Tongue (tissue), 3 donors: ENCODE measurements at places on chromosomes 5 and 9.

GRCh38 chr5:148825716-148826052 lies 727 bp upstream of the ADRB2 start:
- DNase-seq, result peak; percentile 72

DNA sequence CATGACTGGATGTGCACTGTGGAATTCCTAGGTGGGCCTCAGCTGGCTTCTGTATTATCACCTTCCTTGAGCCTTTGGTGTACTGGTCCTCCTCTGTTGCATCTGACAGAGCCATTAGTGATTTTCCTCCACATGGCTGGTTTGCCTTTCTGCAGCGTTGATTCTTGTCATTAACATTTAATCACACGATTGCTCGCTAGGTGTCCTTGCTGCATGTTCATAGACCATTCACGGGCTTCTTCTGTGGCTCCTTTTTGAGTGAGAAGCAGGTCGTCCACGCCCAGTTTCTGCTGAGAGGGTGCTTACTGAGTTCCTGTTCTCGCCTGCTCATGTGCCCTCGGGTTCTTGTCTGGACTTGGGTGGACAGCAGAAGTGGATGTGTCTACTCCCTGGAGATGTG lies 29.3 kb downstream of the ADAMTS16 start:
- DNase-seq, result no peak

DNA sequence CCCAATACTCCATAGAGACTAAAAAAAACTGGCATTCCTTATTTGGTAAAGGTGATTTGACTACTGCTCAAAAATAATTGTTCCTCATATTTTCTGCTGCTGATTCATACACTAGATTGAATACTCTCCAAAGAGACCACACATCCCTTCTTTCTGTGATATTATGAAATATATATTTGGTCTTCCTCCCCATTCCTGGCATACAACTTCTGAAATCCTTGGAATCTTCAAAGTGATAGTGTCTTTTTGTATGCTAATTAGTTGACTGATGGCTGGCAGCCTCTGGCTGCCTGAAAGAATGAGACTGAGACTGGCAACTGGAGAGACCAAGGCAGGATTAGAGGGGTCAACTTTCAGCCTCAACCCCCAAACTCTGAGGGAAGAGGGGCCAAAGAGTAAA lies 348.0 kb upstream of the RFX3 start:
- DNase-seq, result no peak

DNA sequence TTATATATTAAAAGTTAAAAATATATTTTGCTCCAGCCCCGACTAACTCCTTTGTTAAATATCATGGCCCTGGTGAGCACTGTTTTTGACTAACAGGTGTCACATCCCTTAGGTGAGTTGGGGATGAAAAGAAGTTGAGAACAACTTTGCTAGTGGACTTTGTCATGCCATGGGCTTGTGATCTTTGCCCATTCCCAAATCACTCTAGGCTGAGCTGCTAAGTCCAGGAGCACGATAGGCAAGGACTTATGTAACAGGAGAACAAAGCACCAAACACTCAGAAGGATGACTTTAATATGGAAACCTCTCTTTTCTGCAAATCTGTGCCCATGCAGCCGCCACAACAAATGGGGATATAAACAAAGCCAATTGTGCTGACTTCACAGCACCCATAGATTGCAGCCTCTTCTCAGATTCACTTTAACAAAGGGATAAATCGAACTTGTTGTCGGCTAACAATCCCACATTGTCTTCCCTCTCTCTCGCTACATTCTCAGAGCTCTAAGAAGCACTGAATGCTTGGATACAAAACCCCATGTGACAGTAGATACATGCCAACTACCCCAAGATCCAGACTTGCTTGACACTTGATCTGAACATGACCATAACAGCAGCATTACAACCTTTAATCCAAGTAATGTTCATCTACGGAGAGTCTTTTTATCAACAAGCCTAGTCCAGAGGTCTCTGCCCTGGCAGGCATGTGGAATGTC lies 86.8 kb upstream of the CD180 start:
- DNase-seq, result no peak

- DNase-seq, result no peak
These were observed 18.3 kb downstream of the RFX3 start for GRCh38 chr9:3507395-3508077.

- DNase-seq, result peak; percentile 51
These were observed 303.0 kb downstream of the PARP8 start for GRCh38 chr5:50969151-50970031.

DNA sequence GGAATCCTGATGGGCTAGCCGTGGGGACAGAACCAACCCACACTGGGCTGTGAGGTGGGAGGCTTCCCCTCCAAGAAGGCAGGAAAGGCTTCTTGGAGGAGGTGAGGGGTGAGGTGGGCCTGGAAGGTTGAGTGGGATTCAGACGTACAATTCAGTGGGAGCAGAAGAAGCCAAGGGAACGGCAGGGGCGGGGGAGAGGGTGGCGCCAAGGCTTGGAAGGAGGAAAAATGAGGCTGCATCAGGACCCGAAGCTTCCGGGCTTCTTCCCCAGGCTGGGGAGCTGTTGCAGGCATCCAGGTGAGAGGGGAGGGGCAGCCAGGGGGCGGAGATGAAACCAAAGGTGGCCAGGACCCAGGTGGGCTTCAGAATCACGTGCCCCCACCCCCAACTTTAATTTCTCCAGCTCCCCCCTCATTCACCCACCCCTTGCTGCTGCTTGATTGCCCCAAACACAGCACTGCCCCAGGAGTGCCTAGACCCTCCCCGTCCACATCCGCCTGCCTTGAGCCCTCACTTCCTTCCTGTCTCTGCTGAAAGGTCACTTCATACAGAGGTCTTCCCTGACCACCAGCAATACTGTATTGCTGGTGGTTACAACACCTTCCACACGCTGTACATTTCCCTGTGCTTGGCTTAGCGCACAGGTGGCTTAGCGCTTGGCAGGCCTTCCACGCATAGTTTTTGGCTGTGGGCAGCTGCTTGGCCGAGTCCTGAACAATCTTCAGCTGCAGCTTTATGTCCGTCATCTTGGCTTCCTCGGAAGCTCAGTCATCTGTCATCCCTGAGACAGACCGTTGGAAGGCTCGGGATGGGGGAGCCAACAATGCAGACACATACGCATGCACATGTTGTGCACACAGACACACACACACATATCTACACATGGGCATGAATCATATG lies 193.5 kb downstream of the RGS3 start:
- peak; percentile 70 for DNase-seq

- no peak for DNase-seq
These were observed 32.2 kb downstream of the POLR1E start for GRCh38 chr9:37517923-37518322.

- no peak for DNase-seq
These were observed 337.7 kb upstream of the PANK3 start for GRCh38 chr5:168916852-168917251.

DNA sequence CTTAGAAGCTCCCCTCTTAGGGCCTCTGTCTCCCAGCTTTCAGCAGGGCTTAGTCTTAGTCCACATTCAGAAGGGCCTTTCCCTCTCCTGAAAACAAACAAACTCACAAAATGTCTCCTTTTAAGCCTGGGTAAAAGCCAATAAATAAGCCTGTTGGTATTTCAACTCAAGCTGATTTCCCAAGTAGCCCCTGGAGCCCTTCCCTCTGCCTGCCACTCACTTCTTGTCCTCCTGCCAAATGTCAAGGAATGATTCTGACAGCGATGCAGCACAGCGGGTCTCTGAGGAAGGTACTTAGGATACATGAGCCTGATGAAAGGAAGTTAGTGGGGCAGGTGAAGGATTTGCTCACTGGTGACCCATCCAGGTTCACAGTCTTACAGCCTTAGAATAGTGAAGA lies 210.5 kb downstream of the PJA2 start:
- peak; percentile 15 for DNase-seq

GRCh38 chr9:108963459-108964143 lies 29.4 kb downstream of the ABITRAM start:
- no peak for DNase-seq

DNA sequence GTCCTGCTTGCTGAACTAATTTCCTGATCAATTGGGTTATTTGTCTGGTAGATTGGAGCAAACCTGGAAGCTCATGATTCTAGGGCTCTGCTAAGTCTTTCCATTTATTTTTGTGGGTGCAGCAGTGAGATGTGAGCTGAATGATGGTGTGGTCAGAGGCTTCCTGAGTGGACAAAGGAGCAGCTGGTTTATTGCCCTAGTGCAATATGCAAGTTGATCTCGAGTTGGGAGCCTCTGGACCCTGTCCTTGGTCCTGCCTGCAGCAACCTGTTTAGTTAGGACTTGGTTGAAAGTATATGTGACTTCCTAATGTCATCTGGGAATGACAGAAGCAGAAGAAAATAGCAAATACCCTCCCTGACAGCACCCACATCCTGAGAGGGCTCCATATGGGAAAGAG lies 4.2 kb upstream of the UNC5A start:
- DNase-seq, result no peak

DNA sequence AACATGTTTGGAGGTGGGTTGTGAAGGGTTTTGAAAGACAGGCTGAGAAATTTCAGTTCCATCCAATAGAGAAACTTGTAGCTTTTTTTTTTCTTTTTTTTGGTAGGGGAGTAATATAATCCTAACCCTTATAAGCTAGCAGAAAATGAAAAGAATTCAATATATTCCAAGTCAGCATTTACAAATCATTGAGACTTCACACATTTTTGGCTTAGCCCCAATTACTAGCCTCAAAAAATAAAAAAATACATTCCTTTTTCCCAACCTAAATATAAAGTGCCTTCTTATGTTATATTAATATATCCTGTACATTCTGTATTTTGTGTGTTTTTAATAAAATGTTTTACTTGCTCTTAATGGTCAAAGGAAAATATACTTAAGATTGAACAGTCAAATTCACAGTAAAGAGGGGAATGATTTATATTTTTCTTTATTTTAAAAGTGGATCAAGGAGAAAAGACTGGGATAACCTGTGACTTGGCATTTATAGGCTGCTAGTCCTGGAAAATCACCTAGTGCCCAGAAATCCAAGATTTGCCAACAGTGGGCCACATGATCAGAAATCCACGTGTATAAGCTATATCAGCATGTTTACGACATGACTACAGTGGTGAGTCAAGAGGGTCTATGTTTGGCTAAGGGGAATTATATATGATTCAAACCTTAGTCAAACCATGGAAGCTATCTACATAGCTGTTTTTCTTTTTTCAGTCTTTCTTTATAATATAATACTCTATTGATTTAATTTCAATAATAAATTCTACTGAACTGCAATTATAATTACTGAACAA lies 14.5 kb downstream of the HACD4 start:
- peak; percentile 34 for DNase-seq

DNA sequence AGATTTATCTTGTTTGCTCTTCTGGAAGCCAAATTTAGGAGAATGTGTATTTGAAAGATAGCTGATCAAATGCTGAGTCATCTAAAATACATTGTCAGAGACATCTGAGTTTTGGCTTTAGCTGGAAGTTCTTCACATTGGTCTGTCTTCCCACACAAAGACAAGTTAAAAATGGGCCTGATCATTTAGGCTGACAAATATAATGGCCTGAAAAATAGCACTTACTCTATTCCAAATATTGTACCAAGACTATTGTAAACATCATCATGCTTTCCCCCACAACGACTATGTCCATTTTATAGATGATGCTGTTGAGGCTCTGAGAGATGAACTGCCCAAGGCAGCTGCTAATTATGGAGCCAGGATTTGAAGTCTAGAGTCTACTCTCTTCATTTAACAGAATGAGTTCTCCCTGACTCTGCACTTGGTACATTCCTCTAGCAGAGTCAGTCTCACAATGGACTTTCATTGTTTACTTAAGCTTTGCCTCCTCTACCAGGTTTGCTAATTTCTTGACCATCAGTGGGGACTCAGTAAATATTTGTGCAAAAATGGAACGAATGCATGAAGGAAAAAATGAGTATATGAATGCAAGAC lies 619.4 kb upstream of the KLF4 start:
- no peak for DNase-seq

- DNase-seq, result peak; percentile 96
These were observed 31.0 kb downstream of the GOLGA2 start for GRCh38 chr9:128244837-128245231.

- no peak for DNase-seq
These were observed 611.2 kb upstream of the ZNF608 start for GRCh38 chr5:125357660-125358059.

DNA sequence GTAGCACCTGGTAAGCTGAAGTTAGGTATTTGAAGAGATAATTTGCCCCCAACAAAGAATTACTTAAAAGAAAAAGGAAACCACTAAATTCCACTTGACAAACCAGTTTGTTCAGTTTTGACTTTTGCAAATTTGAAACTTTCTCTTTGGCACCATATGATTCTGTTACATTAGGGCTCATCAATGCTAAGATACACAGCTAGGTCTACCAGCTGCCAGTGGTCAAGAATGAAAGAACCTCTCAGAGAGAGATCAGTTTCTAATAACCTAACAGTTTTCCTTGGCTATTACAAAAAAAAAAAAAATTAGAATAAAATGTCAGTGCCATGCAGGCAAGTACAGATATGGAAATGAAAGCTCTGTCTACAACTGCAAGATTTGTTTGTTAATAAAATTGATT lies 92.3 kb downstream of the CAAP1 start:
- DNase-seq, result no peak
